ENCODE measurements at places on chromosomes 12 and 14.

GRCh38 chr14:59018978-59019377 lies 169.5 kb upstream of the DAAM1 start:
- no peak for DNase-seq

- no peak for DNase-seq
Measured at GRCh38 chr12:22810036-22810435, 185.1 kb downstream of the ETNK1 start.

DNA sequence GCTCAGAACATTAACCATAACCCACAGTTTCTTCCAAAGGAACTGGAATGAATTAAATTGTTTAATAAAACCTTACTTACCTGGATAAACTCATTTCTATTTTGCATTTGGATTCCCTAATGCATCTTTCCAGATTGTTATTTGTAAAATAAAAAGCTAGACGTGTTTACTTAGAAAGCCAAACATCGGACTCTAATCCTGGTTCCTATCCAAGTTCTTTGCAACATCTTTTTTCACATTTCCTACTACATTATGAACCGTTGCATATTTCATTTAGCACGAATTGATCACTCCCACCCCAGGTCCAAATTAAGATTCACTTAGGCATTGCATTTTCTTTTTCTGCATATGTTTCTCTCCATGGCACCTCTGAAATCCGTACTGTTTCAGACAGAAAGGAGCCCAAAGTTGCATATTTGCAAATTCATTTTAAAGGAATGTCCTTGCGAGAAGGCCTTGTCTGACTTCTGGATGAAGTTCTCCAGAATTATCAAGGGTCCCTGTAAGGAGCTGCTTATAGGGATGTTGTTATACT lies 164.4 kb upstream of the GSC start:
- DNase-seq = no peak

DNA sequence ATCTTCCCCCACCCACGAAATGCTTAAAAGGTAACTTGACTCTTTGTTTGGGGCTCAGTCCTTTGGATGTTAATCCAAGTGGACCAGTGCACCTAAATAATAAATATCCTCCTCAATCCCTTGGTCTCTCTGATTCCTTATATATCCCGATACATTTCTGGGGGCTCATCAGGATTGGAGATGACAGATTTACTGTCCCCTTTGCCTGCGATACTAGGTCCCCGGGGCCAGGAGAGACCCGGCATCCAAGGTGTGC lies 26.3 kb downstream of the KLRK1 start:
- no peak for DNase-seq

- no peak for DNase-seq
Measured at GRCh38 chr12:41076114-41076513, 112.0 kb upstream of the PDZRN4 start.

DNA sequence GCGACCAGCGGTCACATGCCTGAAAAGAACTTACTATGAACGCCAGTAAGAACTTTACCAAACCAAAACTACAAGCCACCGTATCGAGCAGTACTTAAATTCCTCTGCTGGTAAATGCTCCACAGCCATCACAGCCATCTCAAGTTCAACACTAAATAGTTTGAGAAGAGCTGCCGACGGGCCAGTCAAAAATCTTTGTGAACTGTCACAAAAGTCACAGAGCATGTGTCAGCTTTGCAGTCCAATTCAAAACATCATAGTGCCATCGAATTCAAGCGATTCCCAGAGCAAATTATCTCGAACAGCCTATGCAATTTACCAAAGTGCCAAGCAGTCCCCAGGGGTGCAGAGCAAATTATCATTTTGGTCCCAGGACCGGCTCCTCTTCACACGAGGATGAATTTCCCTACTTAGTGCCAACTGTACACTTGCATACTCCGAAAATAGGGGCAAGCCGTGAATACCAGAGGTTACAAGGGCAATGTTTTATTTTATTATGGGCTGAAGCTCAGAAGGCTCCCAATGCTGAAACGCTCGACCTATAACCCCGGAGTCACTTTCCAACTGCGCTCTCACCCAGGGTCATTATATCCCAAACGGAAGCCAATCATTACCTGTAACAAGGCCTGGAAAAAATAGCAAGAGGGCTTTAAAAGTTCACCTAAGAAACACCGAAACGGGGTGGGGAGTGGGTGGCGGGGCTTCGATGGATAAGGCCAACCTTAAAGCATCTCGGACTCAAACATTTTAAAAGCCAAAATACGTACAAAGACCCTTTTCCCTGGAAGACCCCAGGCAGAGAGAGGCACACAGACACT lies 1.1 kb downstream of the LRP6 start:
- DNase-seq = no peak

GRCh38 chr12:93441081-93441616 lies 598 bp downstream of the UBE2N start:
- DNase-seq = no peak

GRCh38 chr14:93946104-93946503 lies 19.0 kb downstream of the FAM181A start:
- no peak for DNase-seq

DNA sequence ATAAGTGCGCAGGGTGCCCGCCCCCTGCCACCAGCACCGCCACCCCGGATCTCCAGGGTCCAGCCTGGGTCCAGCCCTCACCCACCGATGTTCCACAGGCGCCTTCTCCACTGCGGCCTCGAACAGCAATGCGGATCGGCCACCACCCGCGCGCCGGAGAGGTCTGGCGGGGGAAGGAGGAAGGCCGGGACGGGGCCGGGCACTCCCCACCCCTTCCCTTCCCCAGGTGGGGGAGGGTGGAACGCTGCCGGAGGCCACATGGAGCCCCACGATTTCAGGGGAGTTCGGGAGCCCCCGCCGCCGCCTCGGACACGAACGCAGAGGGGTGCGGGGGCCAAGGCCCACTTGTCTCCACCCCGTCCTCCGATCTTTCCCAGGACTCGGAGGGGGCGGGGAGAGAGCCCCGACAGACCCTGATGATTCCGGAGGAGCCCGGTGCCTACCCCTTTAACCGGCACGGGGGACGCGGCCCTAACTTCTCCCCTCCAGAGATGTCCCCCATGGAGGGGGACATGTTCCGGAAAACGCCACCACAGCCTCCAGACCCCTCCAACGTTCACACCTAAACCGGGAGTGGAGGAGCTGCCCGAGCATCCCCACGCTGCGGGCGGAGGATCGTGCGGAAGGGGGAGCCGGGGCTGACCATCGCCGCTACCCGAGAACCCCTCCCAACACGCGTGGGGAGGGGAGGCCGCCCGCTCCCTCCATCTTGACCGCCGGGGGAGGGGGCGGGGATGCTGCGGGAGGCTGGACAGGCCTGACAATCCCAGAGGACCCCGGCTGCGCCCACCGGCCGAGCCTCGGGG lies 1.1 kb downstream of the ATXN2 start:
- peak; percentile 7 for DNase-seq

- DNase-seq = no peak
Measured at GRCh38 chr14:100791348-100791735, 34.6 kb upstream of the MEG3 start.

- no peak for DNase-seq
Measured at GRCh38 chr12:3097186-3097804, 20.1 kb downstream of the TSPAN9 start.

- DNase-seq = no peak
Measured at GRCh38 chr12:64521833-64522232, 69.9 kb downstream of the TBK1 start.

DNA sequence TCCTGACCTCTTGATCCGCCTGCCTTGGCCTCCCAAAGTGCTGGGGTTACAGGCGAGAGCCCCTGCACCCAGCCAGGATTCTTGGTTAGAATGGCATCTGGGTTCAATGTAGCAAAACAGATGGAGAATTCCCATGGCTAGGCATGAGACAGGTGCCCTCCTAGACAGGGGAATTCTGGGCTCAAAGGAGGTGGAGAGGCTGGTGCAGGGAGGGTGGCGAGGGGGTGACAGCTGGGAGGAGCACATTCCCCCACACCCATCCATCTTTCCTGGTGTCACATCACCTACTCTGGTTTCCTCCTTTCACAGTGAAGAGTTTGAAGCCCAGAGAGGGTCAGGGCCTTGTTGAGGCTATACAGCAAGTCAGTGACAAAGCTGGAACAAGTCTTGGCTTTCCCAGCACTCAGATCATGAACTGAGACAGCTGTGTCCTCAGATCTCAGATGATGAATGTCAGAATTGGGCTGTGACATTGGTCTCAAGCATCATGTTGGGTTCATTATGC lies 2.8 kb downstream of the SERPINA1 start:
- DNase-seq = no peak

- DNase-seq = no peak
Measured at GRCh38 chr12:54195737-54196347, 7.1 kb upstream of the SMUG1 start.

DNA sequence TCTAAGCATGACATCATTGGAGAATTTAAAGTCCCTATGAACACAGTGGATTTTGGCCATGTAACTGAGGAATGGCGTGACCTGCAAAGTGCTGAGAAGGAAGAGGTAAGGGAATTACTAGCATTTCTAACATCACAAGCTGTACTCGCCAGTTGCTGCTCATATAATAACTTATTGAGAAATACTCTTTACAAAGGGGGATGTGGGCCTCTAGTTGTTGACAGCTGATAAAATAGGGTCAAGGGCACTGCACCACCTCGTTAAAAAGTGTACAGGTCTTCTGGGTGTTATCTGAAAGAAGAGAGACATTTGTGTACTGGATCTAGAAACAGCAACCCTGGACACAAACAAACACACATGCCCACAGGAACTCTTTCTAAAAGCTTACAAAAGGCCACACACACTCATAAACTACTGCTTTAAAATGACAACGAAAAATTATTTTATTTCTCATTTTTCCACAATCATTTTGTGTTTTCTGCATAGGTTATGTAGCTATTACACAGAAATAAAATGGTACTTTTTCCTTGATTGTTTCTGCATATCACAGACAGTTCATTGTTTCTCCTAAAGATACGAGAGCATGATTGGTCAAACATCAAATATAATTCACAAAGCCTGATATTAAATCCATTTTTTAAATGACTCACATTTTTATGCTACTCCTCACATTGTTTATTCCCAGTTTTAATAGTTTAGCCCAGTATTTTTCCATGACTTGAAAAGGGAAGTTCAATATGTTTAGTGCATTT lies 391.1 kb downstream of the PAWR start:
- no peak for DNase-seq

DNA sequence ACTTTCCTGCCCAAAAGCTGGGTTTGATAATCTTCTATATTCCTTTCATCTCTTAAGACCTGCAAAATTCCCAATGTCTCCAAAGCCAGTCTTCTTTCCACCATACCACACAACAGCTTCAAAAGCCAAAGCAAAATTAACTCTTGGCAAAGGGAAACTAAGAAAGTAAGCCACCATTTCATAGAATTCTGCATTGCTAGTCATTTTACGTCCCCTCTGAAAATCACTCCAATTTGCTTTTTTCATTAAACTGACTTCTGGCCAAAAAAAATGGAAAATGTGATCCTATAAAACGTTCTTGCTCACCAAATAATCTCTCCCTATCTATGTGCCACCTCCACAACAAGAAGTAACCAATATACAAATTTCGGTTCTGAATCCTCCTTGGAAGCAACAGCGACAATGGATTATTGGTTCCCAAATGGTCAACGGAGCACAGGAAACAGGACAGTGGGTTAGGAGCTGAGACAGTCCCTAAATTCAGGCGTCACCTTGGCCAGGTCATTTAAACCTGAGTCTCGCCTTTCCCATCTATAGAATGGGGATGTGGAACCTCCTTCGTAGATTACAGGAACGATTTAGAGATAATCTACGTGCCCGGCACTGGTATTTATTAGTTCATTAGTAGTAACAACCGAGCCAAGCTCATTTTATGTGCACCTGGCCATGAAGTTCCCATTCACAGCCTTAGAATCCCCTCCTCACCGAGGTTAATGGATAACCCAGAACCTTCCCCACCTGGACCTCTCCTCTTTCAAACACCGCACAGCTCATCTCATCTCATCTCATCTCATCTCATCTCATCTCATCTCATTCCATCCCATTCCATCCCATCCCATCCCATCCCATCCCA lies 1.2 kb downstream of the NT5DC3 start:
- DNase-seq = no peak

DNA sequence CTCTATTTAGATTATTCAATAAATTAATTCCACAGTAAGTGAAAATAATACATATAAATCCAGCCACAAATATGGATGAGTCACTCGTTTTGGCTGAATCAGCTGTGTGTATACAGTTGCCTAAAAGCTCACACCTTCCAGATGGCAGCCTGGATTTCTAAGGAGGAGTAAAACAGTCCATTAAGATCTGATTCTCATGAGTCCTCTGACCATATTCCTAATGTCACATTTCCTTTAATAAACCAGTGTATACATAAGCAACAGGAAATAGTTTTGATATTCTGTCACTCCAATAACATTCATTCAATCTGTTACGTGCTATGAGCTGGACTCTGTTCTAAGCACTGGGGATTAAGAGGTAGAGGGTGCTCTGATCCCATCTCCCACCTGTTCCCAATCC lies 21.8 kb downstream of the MDM1 start:
- DNase-seq = no peak

All from activated CD4-positive, alpha-beta T cell treated with anti-CD3 and anti-CD28 coated beads for 24 hours (primary cell).